ENCODE measurements at places on chromosomes 1 and 21. TPM values are rescaled to one million over a fixed set of nuclear protein-coding genes. Genes with fewer than 3 reads are reported as not detected.

ALPL gene
- 0.22 TPM for total RNA-seq

IFI44L gene
- total RNA-seq: 0.09 TPM

FNDC7 gene
- total RNA-seq: 0.05 TPM

ESPN gene
- total RNA-seq: 0.89 TPM

TMEM82 gene
- not detected for total RNA-seq

DMAP1 gene
- total RNA-seq: 20.9 TPM

SELENBP1 gene
- 8.4 TPM for total RNA-seq

MRPS6 gene
- 49.6 TPM for total RNA-seq

MPC2 gene
- total RNA-seq: 84.2 TPM

F13B gene
- 0.08 TPM for total RNA-seq

SOD1 gene
- 370 TPM for total RNA-seq

MYOG gene
- total RNA-seq: not detected

RPE65 gene
- not detected for total RNA-seq

S100A3 gene
- 104 TPM for total RNA-seq

SETDB1 gene
- 23.5 TPM for total RNA-seq

PALMD gene
- 0.32 TPM for total RNA-seq

DNALI1 gene
- total RNA-seq: 0.07 TPM

AQP10 gene
- total RNA-seq: not detected

ATP1A4 gene
- not detected for total RNA-seq

CFHR2 gene
- not detected for total RNA-seq

LCE1A gene
- total RNA-seq: not detected

UBL4B gene
- not detected for total RNA-seq

LEFTY1 gene
- total RNA-seq: 0.50 TPM

NEXN gene
- total RNA-seq: 8.5 TPM

AGT gene
- 0.12 TPM for total RNA-seq

LEMD1 gene
- not detected for total RNA-seq

SLC9C2 gene
- not detected for total RNA-seq

GSTM3 gene
- total RNA-seq: 21.9 TPM

CYP4Z1 gene
- total RNA-seq: not detected

MAEL gene
- not detected for total RNA-seq

DMRTA2 gene
- total RNA-seq: 0.23 TPM

FCGR1A gene
- total RNA-seq: not detected

RYR2 gene
- 0.02 TPM for total RNA-seq

FCRL6 gene
- total RNA-seq: not detected

OPRD1 gene
- total RNA-seq: 0.05 TPM

BSDC1 gene
- 22.3 TPM for total RNA-seq

MTF2 gene
- total RNA-seq: 13.6 TPM

SPAG17 gene
- total RNA-seq: not detected

FBLIM1 gene
- total RNA-seq: 28.0 TPM

C1QTNF12 gene
- 2.0 TPM for total RNA-seq

SPRR2F gene
- not detected for total RNA-seq

WNT4 gene
- total RNA-seq: 0.17 TPM

DYRK1A gene
- 10.5 TPM for total RNA-seq

OR14C36 gene
- total RNA-seq: not detected

SLC16A4 gene
- 40.0 TPM for total RNA-seq

SLC45A1 gene
- 6.1 TPM for total RNA-seq

GUCA2A gene
- not detected for total RNA-seq

SPRR2G gene
- total RNA-seq: not detected

TTLL10 gene
- not detected for total RNA-seq
